ENCODE measurements at places on chromosomes 6 and 20. TPM values are rescaled to one million over a fixed set of nuclear protein-coding genes. Genes with fewer than 3 reads are reported as not detected.

RWDD2A gene
- 3.9 TPM for total RNA-seq

LINC00237 gene
- not detected for total RNA-seq

RIPPLY2 gene
- not detected for total RNA-seq

PYGB gene
- 63.3 TPM for total RNA-seq

THBS2 gene
- 0.14 TPM for total RNA-seq

MYL9 gene
- total RNA-seq = 28.2 TPM

GNAS-AS1 gene
- total RNA-seq = not detected

CSNK2B gene
- 105 TPM for total RNA-seq

ADGRF1 gene
- total RNA-seq = not detected

KCNQ5 gene
- not detected for total RNA-seq

LRRC1 gene
- total RNA-seq = 8.6 TPM

PPIL6 gene
- 2.8 TPM for total RNA-seq

USP49 gene
- total RNA-seq = 4.7 TPM

ANKRD66 gene
- not detected for total RNA-seq

PAK5 gene
- not detected for total RNA-seq

PDYN gene
- not detected for total RNA-seq

CFB gene
- not detected for total RNA-seq

CCDC28A gene
- total RNA-seq = 27.6 TPM

PACRG gene
- not detected for total RNA-seq

GLP1R gene
- total RNA-seq = not detected

QRSL1 gene
- total RNA-seq = 17.7 TPM

LRRN4 gene
- total RNA-seq = not detected

NR2E1 gene
- total RNA-seq = 0.31 TPM

MDFI gene
- 0.18 TPM for total RNA-seq

C6orf58 gene
- not detected for total RNA-seq

NFKBIE gene
- 27.7 TPM for total RNA-seq

SLC22A2 gene
- not detected for total RNA-seq

ANGPT4 gene
- total RNA-seq = not detected

SIRPA gene
- total RNA-seq = 16.7 TPM

CCN6 gene
- not detected for total RNA-seq

SLC13A3 gene
- not detected for total RNA-seq

PRSS16 gene
- total RNA-seq = 12.9 TPM

EYA2 gene
- total RNA-seq = not detected

GPR6 gene
- not detected for total RNA-seq

AVP gene
- not detected for total RNA-seq

CCM2L gene
- total RNA-seq = 52.6 TPM

BANF2 gene
- total RNA-seq = not detected

TINAG gene
- total RNA-seq = not detected

CEP43 gene
- 48.8 TPM for total RNA-seq

FNDC1 gene
- not detected for total RNA-seq

ROS1 gene
- total RNA-seq = not detected

EDN1 gene
- 0.49 TPM for total RNA-seq

RHAG gene
- not detected for total RNA-seq

SLCO4A1 gene
- 9.2 TPM for total RNA-seq

GATA5 gene
- 0.18 TPM for total RNA-seq

TMX4 gene
- 3.3 TPM for total RNA-seq

ZC3H12D gene
- total RNA-seq = not detected

SMOC2 gene
- 0.20 TPM for total RNA-seq

WFDC2 gene
- not detected for total RNA-seq

TBCC gene
- total RNA-seq = 73.2 TPM

DEF6 gene
- total RNA-seq = 11.3 TPM

MATN4 gene
- not detected for total RNA-seq

HAO1 gene
- total RNA-seq = not detected

CRISP3 gene
- not detected for total RNA-seq

SLC32A1 gene
- total RNA-seq = not detected

All from G401 (cell line).